ENCODE measurements at places on chromosomes 5 and 9. TPM values are rescaled to one million over a fixed set of nuclear protein-coding genes. Genes with fewer than 3 reads are reported as not detected.

GRCh38 chr5:91264311-91265051, 118.6 kb downstream of the ARRDC3 start:
- DNase-seq, result no peak

- no peak for DNase-seq
Measured at GRCh38 chr5:126186210-126186609, 237.0 kb upstream of the GRAMD2B start.

GRCh38 chr5:179169836-179170235, 109.7 kb downstream of the ZNF354C start:
- no peak for DNase-seq

The OBP2B gene
- total RNA-seq, result not detected

DNA sequence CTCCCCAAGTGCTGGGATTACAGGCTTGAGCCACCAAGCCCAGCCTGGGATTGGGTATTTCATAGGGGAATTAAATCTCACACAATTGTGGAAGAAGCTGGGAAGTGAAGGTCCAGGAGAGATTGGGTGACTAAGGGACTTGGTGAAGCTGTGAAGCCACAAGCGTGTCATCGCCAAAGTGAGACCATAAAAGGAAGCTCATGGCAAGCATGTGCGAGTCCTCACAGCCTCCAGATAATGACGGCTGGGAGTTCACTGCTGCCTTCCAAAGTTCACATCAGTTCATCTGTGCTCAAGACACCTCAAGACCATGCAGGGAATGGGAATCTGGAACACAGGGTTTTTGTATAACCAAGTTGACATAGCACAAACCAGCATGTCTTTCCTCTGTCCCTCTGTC, 210.6 kb downstream of the MARCHF11 start:
- no peak for DNase-seq

DNA sequence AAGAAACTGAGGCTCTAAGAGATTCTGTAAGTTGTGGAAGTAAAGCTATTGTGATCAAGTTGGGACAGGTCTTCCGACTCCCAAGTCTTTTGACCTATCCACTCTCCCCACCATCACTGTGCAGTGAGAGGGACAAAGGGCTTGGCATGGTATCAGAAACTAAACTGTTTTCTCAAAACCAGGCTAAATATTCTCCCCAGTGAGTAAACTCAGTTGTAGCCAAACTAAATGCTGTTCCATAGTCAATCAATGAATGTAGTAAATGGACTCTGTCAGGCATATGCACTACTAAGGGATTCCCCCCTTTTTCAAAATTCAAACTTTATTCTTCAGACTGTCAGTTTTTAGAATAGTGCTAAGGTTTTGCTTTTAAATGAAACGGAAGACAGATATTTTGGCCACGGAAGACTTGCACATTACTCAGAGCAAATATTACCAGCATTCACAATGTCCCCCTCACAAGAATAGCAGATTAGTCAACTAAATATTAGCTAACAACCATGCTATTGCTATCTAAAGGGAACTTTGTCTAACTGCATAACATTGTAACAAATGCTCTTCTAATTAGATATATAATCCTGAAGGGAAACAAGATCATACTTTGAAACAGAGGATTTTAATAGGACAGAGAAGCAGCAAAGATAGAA, 7.1 kb downstream of the PRKAA1 start:
- no peak for DNase-seq

DNA sequence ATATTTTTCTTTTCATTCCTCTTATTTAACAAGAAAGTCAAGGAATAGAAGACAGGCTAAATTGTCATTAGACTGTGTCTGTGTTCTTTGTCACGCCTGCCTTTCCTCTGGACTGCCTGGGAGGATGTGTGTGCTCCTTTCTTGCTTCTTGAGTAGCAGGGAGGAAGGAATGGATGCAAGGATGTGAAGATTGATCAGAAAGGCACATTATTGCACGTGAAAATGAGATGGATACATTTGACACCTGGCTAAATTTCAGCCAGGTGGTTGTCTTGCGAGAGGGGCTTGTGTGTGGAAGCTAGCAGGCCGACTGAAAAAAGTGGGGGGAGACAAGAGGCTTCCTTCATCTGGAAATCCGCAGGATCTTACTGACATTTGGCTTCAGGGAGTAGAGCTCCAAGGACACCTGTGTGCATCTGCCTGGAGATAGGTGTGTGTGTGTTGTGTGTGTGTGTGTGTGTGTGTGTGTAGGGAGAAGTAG, 200.1 kb downstream of the MEF2C start:
- no peak for DNase-seq

The SLF1 gene
- 10.5 TPM for total RNA-seq

DNA sequence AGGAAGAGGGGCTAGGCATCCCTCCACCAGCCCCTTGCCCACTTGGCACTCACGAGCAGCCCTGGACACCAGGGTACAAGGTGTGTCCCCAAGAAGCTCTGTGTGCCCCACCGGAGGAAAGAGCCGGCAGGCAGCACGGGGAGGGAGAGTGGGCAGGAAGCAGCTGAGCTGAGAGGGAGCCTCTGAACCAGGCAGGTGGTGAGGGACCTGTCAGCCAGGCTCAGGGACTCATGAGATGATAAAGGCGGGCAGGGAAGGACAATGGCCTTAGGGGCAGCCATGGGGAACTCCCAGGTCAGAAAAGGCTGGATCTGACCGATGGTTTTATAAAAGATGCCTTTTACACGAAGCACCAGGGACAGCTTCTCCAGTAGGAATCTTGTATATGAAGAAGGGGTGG, 112.0 kb downstream of the VAV2 start:
- no peak for DNase-seq

The CNTNAP3 gene
- total RNA-seq, result 8.7 TPM

DNA sequence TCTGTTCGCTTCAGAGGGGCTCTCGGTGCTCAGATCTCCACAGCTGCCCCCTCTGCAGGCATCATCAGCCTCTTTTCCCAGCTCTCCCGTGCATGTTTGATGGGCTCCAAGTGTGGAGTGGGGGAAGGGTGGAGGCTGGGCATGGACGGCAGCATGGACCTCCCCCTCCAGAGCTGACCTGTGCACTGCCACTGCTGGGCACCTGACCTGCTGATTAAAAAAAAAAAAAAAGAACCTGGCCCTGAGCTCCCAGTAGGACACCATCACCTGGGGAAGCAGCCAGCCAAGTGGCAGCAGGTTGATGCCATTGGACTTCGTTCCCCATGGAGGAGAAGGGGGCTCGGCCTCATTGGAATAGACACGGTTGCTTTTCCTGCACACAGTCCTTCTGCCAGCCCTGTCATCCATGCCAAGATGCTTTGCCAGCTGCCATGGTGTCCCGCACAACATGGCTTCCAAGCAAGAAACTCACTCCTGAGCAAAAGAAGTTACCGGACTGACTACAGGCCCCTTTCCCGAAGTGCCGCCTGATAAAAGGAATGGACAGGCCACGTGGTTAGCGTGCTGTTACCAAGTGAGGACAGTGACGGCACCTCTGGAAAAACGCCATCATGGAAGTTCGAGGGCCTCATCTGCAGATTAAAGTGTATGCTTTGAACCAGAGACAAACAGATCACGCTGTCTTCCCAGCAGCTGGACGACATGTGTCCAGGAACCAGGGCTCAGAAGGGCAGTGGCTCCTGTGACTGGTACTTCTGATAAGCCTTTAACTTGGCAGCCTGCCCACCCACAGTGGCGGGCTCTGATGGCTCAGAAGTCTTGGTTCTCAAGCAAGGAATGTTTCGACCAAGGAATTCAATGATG, 14.7 kb upstream of the BRD3OS start:
- no peak for DNase-seq

The C5orf58 gene
- total RNA-seq, result not detected

The TPM2 gene
- 265 TPM for total RNA-seq

DNA sequence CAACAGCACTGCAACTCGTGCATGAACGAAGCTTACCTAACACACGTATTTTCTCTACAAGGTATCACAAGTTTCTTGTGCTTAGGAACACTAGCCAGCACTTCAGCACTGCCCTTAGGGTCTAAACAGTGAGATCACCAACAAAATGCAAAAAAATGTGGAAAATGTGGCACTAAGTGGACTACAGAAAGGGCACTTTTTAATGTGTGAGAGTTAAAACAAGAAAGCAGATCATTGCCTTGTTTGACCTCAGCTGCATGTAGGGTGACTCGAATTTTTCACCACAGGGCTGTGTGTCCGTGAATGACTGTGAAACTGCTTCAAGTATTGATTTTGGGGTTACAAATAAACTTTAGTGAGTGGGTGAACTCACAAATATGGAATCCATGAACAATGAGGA, 90.5 kb downstream of the MARCHF3 start:
- DNase-seq, result no peak

GRCh38 chr5:111930449-111930848, 173.5 kb upstream of the NREP start:
- no peak for DNase-seq

GRCh38 chr5:56167519-56167918, 65.6 kb downstream of the ANKRD55 start:
- no peak for DNase-seq

GRCh38 chr5:52754051-52754450, 33.7 kb upstream of the ITGA1 start:
- no peak for DNase-seq

DNA sequence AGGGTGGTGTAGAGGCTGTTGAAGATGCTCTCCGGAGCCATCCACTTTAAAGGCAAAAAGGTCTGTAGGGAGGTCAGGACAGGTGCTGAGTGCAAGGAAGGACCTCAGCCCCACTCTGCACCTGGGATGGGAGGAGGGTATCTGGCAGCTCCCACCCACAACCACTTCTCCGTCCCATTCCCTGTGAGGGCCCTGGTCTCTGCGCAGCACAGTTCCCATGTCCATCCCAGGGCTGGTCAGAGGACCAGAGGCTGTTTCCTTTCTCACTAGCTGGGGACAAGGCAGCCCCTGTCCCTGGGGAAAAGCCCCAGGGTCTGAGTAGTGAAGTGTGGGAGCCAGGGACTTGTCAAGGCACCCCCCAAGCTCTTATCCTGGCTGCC, 33.7 kb upstream of the CSF1R start:
- no peak for DNase-seq

DNA sequence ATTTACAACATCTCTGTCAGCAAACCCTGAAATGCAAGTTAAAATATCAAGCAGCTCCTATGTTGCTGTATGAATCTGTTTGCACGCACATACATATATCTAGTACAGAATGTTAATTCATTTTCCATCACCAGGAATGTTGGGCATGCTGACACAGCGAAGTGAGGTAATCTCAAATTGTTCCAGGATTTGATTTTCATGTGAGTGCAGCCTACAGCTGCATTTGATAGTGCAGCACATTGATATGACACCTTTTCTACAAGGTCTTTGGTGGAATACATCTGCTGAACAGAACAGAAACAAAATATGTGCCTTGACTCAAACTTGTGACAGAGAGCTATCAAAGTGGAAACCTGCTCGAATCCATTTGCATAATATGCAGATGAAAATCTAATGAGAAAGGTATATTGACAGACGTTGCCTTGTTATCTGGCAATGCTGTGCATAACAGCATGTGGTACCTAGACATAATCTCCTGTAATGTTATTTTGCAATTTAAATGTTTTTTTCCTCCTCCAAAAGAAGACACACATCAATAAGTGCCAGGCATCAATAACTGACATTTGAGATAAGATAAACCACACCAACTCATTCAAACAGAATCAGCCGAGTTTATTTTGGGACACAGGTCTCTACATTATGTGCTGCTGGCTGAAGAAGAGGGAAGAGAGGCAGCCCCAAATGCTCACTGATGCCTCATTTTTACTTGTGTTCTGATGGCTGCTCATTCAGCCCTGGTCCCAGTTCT, 512.2 kb downstream of the ZNF608 start:
- DNase-seq, result peak; percentile 23

DNA sequence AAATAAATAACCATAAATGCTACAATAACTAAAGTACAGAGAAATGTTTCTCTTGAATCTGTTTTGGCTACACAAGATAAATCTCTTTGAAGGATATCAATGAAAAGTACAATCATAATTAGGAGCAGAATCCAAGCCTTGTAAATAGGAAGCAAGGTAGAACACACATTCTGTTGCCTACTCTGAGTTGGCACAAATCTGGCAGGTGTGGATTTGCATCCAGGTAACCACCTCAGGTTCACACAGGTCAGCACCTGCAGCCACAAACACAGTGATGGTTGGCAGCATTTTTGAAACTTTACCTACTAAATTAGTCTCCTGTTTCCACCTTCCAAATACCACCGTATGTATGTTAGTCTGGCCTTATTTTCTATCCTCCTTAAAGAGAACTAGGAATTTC, 105.3 kb upstream of the PIK3R1 start:
- no peak for DNase-seq

The TLX3 gene
- total RNA-seq, result not detected

- no peak for DNase-seq
Measured at GRCh38 chr5:171606414-171607024, 179.1 kb upstream of the SMIM23 start.

DNA sequence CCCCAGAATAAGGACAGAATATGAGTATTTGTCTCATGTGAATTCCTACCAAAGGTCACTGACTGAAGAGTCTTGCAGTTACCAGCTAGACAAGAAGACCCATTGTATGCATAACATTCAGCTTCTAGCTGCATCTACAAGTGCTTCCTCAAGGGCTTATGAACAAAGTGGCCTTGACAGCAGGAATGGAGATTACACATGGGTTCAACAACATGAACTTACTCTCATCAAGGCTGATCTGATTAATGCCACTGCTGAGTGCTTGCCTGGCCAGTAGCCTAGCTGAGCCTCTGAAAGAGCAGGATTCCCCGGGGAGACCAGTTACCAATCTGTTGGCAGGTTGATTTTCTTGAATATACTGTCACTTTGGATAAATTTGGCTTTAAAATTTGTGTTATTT, 76.7 kb upstream of the CHD1 start:
- DNase-seq, result no peak

DNA sequence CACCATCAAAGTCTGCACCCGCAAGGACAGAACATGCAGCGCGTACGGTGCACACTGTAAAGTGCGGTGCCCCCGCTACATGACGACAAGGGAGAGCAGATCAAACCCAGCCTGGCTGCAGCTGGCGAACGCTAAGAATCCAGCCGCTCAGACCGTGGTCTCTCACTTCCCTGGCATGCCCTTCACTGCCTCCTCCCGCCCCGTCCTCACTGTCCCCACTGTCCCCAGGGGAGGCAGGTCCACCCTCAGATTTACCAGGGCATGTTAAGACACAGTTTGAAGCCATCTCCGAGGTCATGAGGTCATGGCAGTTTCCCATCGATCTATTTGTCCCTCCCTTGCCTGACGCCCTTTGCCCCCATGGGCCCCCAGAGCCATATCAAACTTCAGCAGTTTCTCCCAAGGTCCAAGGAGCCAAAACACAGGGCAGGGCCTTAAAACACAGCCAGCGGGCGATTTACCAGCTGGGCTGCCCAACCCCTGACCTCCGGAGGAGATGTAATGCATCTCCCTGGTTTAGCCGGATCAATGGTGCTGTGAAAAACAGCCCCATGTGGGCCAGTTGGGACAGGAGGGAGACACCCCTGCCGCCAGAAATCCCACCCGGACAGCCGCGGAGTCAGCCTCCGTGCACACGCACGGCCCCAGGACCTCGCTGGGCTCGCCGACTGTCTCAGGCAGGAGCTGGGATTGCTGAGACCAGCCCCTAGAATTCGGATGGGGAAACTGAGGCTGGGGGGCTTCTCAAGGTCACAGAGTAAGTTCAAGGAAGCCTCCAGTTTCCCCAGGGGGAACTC, 52.3 kb upstream of the FUBP3 start:
- no peak for DNase-seq

The ZBTB6 gene
- total RNA-seq, result 10.3 TPM

Measured in foreskin keratinocyte (primary cell).